Endothelial cell (in vitro differentiated cells): ENCODE measurements at places on chromosomes 12 and 14.

DNA sequence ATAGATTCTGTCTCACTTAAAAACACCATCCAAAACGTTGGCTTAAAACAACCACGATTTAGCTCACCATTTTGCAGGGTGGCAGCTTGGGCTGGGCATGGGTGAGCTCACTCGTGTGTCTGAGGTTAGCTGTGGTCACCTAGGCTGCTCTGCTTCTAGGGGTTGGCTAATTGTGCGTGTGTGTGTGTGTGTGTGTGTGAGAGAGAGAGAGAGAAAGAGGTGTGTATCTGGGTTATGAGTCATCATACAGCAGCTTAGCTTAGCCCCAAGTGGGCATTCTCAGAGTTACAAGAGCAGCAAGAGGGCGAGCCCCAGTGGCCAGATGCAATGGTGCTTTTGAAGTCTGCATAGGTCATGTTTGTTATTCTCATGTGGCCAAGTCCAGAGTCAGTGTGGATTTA, 6.0 kb downstream of the FBXW8 start:
- no peak for DNase-seq
- no peaks in the 10 kb centered on the region for H3K27me3 ChIP-seq
- no peaks in the 10 kb centered on the region for H3K36me3 ChIP-seq
- H3K27ac ChIP-seq: no peak overlapping the region
- peaks cover 27% of the 10 kb centered on the region for H3K4me1 ChIP-seq

- peak overlapping the region; percentile 90 for H3K4me3 ChIP-seq
- DNase-seq: peak; percentile 62
- H3K27ac ChIP-seq: no peak overlapping the region
- peaks cover 21% of the 10 kb centered on the region for H3K4me1 ChIP-seq
Measured at GRCh38 chr12:63151623-63152320, 771 bp upstream of the AVPR1A start.

GRCh38 chr14:75047506-75047905, 3.8 kb downstream of the MLH3 start:
- no peak overlapping the region for H3K4me3 ChIP-seq
- no peak for DNase-seq
- peaks cover 5% of the 10 kb centered on the region for H3K4me1 ChIP-seq
- H3K27ac ChIP-seq: no peak overlapping the region

DNA sequence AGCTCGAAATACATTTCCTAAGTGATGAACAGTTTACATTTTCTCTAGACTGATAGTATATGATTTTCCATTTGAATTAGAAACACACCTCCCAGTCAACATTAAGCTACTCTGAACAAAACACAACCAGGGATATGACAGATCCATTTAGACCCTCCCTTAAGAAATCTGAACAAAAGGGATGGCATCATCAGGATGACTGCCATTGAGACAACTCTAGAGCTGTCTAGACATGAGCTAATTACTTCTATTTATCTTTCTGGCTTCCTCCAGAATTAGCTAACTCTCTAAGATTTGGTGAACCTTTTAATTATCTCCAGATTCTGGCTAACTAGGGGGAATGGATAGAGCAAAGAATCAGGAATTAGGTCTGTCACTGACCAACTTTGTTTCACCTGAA, 92.9 kb upstream of the IGF1 start:
- no peak overlapping the region for H3K4me3 ChIP-seq
- no peak for DNase-seq
- peaks cover 1% of the 10 kb centered on the region for H3K27me3 ChIP-seq
- H3K4me1 ChIP-seq: no peaks in the 10 kb centered on the region
- no peak overlapping the region for H3K27ac ChIP-seq
- H3K36me3 ChIP-seq: no peaks in the 10 kb centered on the region
